ENCODE measurements at places on chromosomes 1 and 21.

DNA sequence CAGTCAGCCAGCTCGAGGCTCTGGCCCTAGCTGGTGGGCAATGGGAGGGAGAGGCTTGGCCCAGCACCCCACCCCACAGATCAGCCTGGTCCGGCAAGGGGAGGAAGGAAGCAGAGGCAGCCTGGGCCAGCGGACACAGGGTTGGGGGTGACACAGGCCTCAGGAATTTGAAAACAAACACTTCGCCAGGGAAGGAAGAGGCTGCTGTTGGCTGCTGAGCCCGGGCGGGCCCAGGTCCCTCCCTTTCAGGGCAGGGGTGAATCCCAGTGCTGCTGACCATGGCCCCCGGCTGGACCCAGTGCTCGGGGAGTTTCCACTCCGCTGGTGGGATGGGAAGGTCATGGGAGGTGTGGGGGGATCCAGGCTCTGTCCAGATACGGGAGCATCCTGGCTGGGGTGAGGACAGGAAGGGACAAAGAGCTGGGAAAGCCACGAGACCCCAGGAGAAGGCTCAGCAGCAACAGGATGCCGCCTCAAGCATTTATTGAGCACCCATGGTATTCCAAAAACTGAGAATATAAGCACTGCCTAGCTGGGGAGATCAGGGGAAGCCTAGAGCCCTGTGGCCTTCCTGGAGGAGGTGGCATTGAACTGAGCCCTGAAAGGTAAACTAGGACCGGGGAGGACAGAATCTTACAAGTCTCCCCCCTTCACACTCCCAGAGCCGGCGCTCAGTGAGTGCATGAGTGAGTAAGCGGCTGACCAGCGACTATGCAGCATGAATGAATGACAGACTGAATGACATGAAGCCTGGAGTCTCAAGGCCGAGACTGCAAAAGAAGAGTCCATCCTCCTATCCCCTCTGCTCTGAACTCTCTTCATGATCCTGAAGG is 26.2 kb upstream of the EPHA2 start:
- no peak for DNase-seq

- DNase-seq: no peak
These were observed 326.4 kb downstream of the NTNG1 start for GRCh38 chr1:107467286-107467685.

DNA sequence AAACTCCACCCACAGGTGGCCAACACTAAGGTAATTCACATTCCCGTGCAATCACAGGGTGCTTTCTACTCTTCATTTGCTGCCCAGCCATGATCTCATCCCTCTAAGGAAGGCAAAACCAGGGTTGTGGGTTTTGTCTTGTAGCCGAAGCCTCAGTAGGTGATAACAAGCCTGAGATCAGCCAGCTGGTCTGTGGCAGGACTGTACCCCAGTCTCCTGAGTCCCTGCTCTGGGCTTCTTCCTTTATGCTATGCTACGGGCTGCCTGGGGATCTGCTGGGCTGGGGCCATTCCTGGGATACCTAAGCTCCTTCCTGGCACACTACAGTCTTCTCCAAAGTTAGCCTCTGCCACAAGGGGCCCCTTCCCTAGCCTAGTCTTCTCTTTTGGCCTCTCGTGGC is 9.8 kb downstream of the PPFIA4 start:
- DNase-seq: no peak

DNA sequence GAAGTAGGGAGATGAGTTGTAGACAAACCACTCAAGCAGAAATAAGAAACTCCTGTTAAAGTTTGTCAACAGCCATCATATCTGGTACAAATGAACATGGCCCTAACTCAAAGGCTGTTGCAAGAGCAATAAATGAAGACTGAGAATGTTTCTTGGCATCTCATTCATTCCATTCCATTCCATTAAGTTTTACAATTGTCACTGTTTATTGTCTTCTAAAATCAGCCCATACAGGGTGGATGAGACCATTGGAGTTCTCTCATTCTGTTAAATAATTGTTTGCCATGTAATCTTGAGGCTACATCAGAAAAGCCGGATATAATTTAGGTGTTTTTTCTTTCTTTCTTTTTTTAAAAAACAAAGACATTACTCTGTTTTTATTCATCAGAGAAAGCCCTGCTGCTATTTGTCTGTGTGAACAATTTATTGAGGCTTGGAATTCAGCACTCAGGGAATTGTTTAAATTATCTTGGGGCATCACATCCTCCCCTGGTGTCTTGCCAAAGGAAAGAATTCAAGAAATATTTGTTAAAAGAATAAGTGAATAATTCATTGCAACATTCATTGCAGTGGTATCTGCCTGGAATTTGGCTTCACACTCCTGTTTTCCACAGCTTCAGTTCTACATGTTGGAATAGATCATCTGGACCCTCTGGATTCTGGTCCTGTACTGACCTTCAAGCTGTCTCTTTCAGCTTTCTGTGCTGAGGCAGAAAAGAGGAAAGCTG is 604.5 kb downstream of the PLPP3 start:
- no peak for DNase-seq

DNA sequence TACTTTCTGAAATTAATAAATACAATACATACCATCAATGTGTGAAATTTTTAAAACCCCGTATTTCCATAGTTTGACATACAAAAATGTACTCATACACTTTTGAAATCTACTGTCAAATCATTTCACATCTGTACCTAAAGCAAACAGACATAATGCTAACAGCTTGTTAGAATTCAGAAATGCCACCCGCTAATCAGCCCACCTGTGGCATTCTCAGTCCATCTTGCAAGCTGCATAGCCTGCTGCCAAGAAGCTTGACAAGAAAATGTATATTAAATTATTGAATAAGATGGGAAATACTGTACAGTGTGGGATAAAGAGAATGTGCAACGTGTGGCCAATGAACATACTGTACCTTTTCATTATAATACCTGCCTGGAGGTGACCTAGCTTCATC is 55.1 kb downstream of the ZBTB18 start:
- no peak for DNase-seq

DNA sequence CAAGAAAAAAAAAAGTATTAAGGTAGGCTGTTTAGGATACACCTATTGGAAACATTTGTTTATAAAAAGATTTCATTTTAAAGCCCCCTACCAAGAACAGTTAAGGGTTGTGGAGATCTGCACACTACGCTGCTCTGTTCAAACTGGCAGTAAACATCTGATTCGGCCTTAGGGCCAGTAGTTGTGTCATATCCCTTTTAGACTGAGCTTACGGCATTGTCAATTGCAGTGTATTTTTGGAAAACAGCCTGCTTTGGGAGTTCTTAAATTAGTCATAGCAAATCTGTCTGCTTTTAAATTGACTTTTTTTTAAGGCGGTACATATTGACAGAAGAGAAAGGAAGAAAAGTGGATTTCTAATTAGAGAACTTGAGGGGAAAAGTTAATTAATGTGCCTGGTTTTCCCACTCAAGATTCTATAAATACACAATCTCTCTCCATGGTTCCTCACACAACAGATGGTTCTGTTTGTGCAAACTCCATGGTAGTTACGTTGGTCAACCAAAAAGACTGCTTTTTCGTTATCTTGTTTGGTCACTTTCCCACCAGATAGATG is 1.7 kb upstream of the ELK4 start:
- DNase-seq: no peak

GRCh38 chr1:54813485-54814125 is 12.5 kb upstream of the TTC22 start:
- no peak for DNase-seq

DNA sequence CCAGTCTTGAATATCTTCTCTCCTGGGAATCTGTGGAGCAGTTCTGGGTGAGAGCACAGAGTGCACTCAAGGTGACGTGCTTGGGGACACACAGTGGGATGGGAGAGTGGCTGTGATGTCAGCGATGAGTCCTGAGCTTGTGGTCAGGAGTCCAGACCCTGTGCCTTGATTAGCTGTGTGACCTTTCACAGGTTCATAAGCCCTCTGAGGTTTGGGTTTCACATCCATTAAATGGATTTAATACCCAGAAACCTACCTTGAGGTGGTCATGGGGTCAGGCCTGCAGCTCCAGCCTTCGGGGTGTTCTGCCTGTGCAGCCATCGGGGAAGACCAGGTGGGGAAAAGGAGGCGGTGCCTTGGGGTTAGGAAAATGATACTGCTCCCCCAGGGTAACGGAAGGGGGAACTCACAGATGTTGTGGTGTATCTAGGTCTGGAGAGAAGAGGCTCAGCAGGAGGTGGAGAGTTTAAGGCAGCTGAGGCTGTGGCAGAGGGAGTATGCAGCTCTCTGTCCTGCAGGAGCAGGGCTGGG is 38.5 kb upstream of the ETV3 start:
- DNase-seq: no peak

DNA sequence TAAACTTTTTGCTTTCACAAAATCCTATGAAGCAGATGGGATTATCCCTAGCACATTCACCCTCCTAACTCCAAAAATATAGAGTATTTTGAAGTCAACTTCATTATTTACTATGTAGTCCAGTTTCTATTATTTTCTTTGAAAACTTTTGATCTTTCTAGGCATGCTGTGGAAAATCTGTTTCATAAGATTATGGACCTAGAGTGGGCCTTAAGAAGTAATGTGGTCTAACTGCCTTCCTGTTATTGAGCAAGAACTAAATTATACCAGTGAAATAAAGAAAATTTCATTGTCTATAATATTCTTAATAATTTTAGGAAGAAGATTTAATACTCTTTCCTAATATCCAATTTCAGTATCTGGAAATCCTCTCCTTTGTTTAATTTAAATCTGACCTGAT is 58.1 kb downstream of the PRKACB start:
- DNase-seq: no peak

DNA sequence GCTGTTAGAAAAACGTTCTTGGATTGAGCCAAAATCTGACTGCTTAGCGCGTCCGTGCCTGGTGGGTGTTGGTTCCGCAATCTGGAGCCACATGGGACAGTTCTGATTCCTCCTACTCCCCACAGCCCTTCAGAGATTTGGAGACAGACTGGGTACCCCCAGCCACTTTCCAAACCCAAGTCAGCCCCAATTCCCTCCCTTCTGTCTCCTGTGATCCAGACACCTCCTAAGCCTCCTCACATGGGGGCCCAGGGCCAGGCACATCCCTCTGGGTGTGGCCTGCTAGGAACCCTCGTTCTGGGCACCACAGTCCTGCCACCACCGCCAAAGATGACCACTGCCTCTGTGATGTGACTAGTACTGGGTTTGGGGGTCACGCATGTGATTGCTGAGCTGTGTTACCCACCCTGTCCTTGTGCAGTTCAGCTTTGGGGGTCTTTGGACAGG is 4.8 kb downstream of the PLA2G5 start:
- DNase-seq: no peak

GRCh38 chr1:28885472-28885877 is 28.9 kb upstream of the EPB41 start:
- DNase-seq: no peak

DNA sequence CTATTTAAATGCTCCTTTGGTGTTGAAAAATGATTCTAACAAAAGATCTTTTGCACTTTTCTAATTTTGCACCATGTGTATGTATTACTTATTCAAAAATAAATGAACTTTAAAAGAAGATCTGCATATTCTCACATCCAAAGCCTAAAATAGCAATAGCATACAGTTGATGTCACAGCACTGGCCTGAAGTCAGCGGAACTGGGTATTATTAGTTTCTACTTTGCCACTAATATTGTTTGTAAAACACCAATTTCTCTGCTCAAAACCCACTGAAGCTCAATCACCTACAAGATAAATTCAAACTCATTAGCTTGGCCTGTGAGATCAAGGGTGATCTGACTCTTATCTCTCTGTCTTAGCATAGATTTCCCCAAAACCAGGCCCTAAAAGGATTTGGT is 34.5 kb upstream of the BCAR3 start:
- DNase-seq: no peak

DNA sequence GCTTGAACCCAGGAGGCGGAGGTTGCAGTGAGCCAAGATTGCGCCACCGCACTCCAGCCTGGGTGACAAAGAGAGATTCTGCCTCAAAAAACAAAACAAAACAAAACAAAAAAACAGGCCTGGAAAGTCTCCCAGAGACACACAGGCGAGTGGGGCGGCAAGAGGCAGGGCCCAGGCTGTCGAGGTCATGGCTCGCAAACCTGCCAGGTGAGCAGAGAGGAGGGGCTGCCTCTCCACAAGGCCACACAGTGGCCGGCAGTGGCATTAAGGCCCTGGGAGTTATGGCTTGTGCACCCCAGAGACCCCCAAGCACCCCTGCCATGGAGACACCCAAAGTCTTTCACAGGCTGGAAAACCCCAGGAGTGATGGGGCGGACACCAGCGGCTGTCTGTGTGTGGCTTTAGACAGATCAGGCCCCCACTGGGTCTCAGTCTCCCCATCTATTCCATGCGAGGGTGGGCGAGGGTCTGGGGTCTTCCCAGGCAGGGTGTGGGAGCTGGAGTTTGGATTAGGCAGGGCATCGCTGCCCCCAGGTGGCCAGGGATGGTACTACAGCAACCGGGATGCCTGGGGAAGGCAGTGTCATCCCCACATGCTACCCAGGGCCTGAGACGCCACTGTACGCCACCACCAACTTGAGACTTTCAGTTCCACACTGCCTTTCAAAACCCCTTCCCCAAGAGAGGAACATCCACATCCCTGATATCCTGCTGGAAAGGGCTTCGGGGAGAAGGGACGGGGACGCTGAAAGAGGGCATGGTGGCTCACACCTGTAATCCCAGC is 7.3 kb upstream of the CTRC start:
- peak; percentile 78 for DNase-seq
